ENCODE measurements at places on chromosomes 3 and 15.
A peak's percentile ranks its signal among the peaks of the same experiment; 100 is the strongest.

DNA sequence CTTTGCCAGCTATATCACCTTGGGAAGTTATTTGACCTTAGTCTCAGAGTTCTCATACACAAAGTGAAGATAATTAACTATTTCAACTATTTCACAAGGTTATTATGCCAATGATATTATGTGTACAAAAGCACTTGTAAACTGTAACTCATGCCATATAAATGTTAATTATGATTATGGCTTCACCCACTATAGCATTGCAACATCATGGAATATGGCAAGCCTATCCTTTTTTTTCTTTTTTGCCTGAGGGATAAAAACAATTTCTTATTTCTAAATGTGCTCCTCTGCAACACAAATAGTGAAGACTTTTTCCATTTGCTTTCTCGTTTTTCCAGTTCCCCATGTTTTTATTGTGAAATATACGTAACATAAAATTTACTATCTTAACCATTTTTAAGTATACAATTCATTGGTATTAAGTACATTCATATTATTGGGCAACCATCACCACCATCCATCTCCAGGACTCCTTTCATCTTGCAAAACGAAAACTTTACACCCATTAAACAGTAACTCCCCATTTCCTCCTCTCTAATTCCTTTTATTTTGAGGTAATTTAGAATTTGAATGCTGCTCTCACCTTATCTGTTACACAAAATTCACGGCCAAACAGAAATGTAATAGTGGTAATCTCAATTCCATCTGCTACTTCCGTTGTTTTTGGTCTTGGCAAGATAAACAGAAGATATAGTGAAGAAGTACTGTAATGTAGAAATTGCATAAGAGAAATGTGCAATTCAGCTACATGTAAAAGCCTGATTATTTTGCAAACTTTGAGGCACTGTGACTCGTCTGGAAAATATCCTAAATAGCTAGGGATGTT, 46.3 kb downstream of the NANOGP8 start:
- DNase-seq = no peak

DNA sequence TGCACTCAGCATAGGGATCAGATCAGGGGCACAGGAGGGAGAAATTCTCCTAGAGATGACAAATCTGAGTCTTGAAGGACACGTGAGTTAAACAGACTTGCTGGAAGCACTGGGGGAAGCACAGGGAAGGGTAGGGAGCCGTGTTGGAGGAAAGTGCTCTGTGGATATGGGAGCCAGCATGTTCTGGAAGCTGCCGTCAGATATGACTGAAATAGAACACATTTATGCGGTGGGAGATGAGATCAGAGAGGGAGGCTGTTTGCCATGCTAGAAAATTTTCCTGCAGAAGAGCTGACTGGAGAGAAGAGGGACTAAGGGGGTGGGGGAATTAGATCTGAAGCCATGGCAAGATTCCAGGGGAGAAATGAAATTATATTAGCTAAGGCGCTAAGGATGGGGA, 1.8 kb downstream of the TAMM41 start:
- DNase-seq = no peak

DNA sequence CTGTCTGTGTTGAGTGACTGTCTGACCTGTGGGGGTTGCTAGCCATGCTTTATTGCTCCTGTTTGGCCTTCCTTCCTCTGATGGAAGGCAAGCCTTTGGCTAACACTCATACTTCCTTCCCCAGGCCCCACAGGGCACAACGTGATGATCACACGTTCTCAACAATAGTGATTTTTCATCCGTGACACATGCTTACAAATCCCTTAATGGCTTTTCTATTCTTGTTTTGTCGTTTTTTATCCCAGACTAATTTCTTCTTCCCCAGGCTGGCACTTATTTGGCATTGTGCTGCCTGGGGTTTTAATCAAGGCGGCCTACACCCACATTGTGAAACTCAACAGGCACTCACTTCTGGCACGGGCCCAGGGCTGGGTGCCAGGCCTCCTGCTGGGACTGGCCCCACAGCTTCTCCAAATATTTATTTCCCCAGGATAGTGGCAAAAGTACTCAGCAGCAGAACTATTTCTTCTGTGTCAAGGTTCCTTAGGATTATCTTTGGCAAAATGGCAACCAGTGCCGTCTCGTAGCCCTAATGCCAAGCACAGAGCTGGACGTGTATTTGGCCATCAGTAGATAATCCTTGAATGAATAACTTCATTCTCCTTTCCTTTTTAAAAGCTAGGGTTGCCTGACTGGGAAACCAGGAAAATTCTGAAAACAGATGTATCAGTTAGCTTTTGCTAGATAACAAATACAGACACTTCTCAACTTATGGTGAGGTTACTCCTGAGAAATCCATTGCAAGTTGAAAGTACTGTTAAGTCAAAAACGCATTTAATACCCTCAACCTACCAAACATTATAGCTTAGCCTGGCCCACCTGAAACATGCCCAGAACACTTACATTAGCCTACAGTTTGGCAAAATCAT, 30.6 kb downstream of the CMTM7 start:
- DNase-seq = no peak

- no peak for DNase-seq
Measured at GRCh38 chr15:33200444-33200843, 5.9 kb upstream of the FMN1 start.

GRCh38 chr3:122932251-122932967, 95.2 kb downstream of the SEMA5B start:
- no peak for DNase-seq

DNA sequence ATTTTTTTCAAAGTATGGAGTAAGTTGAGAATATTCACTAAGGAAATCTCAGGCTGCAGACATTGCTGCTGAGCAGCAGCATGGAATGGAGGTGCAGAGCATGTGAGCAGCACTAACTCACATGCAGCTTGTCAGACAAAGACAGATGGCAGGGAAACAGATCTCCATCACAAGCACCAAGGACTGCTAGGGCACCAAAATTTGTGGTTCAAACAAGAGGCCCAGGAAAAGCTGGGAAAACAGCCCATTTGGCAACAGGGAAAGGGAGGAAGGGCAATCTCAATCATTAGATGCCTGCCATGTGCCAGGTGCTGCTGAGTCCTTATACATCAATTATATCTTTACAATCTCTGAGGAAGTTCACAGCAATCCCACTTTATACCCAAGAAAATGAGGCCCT, 47.2 kb upstream of the EIF1B start:
- no peak for DNase-seq

DNA sequence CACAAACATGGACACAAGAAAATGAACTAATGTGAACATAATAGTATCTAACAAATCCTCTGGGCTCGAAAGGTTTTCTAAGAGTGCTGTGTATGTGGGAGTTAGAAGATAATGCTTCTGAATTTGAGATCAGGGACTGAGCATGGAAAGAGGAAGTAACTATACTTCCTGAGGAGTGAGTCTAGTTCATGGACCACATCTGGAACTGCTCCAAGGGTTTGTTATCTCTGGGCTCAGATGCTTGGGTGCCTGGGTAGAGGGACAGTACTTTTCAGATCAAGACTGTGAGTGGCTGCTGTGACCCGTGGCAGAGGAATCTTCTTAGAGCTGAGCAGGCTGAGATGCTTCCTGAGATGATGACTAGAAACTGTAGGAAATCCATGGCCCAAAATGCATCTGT, 28.5 kb downstream of the TBC1D23 start:
- DNase-seq = no peak

DNA sequence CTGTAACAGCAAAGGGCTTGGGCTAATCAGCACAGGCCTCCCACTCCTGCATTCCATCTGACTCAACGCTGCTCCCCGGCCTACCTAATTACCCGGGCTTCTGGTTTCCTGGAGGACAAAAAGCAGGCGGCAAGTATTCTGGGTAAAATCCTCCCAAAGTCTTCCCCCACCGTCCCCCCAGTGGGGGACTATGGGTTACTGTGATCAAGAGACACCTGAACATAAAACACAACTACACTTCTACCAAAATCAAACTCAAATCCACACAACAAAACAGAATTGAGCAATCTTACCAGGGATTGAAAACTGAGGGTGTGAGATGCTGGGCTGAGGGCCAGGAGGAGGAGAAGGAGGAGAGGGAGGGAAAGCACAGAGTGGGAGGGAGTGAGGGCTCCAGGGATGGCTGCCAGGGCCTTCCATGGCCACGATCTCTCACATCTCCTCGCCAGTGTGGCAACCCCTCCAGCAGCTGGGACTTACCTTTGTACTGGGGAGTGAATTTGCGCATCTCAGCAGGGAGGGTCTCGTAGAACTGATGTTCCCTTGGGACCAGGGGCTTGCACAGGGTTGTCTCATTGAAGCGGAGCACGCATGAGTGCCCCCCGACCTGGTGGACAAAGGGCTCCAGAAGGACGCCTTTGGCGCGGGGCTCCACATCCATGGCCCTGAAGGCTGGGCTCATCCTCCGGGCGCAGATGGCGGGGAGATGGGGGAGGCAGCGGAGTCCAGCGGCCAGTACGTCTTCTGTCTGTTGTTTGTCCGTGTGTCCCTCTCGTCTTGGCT, 9.1 kb upstream of the NCKIPSD start:
- no peak for DNase-seq

DNA sequence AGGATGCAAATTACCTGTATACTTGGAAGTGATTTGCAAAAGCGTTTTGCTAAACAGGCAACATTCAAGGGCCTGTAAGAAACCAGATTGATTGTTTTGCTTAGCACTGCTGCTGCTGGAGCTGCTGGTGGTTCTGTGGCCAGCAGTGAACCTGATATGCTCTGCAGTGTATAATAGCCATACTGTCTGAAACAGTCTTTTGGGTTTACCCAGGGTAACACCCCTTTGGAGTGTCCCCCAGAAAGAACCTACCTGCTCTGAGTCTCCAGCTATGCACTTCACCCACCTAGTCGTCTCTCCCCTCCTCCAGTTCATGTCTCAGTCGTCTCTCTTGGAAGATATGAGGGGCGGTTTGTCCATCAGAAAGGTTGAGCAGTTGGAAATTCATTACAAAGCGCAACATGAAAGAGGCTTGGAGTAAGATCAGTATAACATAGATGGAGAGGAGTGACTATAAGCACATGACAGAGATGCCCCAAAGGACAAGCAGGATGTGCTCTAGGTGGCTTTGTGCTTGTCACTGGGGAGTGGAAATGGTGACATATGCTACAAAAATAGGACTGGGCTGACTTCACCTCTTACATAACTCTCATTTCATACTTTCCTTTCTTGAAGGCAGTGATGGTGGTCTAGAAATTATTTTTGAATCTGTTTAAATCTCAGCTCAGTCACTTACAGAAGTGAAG, 3.8 kb downstream of the MKRN2 start:
- peak; percentile 66 for DNase-seq

GRCh38 chr3:42539871-42540714, 37.6 kb downstream of the VIPR1 start:
- DNase-seq = peak; percentile 58

DNA sequence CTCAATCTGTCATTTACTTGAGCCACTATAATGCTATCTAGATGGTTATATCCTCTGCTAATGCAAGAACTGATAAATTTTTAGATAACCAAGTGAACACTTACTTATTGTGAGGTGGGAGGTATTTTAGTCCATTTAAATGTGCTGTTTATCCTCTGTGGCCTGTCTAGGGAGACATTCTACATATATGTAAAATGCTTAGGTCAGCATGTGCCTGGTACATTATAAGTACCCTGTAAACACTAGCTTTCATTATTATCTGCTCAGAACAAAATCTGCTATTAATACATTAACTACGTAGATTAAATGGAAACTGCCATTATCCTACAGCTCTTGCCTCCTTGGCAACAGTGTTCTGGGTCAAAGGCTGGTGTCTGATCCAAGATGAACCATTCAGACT, 41.8 kb upstream of the MAPKBP1 start:
- no peak for DNase-seq

DNA sequence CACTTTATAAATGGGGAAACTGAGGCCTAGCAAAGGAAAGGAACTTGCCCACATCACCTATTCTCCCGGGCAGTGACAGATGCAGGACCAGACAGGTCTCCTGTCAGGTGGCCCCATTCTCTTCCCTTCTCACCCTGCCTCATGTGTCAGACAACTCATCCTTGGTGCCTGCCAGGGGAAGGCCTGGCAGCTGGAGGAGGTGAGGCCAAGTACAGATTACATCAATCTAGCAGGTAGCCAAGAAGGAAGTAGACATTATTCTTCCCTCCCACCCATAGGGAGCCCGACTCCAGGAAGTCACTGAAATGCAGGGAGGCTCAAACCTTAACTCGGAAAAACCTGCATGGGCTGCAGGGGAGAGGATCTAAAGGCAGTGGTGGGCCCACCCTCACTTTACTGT, 39.6 kb downstream of the DAPK2 start:
- DNase-seq = no peak

DNA sequence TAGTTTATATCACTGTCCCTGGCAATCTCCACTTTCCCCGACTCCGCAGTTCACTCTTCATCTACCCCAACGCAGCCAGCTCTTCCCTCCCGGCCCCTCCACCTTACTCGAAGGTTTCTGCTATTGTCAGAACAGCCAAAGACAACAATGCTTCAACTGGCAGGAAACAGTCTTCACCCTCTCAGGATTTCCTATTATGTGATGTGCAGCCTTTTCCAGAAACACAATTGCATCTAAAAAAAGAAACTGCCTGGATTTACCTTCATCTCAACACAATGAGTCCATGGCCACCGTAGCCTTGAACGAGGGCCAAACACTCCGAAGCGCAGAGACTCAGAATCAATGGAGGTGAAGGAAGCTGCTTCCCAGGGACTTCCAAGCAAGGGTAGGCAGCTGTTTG, 182.1 kb upstream of the TSC22D2 start:
- DNase-seq = no peak

- no peak for DNase-seq
Measured at GRCh38 chr15:71708051-71708429, 102.3 kb upstream of the NR2E3 start.

DNA sequence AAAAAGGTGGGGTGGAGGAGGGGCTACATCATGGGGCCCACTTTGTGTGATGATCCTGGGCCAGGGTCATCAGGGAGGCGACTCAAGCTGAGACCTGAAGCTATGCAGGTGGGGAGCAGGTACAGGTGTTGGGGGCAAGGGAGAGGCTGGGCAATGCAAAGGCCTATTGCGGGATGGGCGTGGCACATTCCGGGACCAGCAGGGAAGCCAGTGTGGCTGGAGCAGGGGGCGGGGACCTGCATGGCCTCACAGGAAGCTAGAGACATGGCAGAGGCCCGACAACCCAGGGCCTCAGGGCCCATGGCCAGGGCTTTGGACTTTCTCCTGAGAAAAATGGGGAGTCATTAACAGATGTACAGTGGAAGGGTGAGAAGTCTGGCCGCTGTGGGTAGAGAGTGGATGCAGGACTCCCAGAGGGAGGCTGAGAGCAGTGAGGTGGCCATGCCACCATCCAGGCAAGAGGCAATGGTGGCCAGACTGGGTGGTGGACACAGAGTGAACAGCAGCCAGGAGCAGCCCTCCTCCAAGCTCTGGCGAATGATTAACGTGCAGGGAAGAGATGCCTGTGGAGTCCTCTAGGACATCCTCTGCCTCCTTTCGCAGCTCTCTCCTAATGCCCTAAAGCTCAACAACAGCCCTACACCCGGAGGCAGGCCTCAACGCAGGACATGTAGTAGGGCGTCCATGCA, 122.6 kb upstream of the ATP2B2 start:
- no peak for DNase-seq

GRCh38 chr3:8625991-8626390, 18.6 kb downstream of the SSUH2 start:
- DNase-seq = no peak

Data from stimulated activated naive CD8-positive, alpha-beta T cell treated with anti-CD3 and anti-CD28 coated beads, Interleukin-15, amount 100 ng/mL, for 72 hours (primary cell).